ENCODE measurements at places on chromosomes 2 and 18. TPM values are rescaled to one million over a fixed set of nuclear protein-coding genes. Genes with fewer than 3 reads are reported as not detected.

The CFAP221 gene
- 1.2 TPM for polyA plus RNA-seq

The TRIM54 gene
- polyA plus RNA-seq: 34.2 TPM

The SATB2 gene
- polyA plus RNA-seq: 3.2 TPM

The NT5C1B gene
- polyA plus RNA-seq: 0.31 TPM

The FARP2 gene
- 40.2 TPM for polyA plus RNA-seq

The SRD5A2 gene
- 0.04 TPM for polyA plus RNA-seq

The PTCD3 gene
- polyA plus RNA-seq: 55.1 TPM

The GPC1 gene
- 92.2 TPM for polyA plus RNA-seq

The STPG4 gene
- not detected for polyA plus RNA-seq

The PLGLB2 gene
- polyA plus RNA-seq: 0.84 TPM

The LHCGR gene
- not detected for polyA plus RNA-seq

The PDIA6 gene
- not detected for polyA plus RNA-seq

The SUMO1 gene
- not detected for polyA plus RNA-seq

The UGT1A7 gene
- polyA plus RNA-seq: not detected

The IL36RN gene
- polyA plus RNA-seq: 0.12 TPM

The COL5A2 gene
- polyA plus RNA-seq: 372 TPM

The RBKS gene
- 1.3 TPM for polyA plus RNA-seq

The IL36B gene
- not detected for polyA plus RNA-seq

The SERPINB10 gene
- polyA plus RNA-seq: 0.84 TPM

The CCDC141 gene
- 20.9 TPM for polyA plus RNA-seq

The CCDC74B gene
- polyA plus RNA-seq: not detected

The CHMP1B gene
- 22.5 TPM for polyA plus RNA-seq

The CYTIP gene
- polyA plus RNA-seq: 0.32 TPM

The TTN gene
- polyA plus RNA-seq: 168 TPM

The CROCC2 gene
- polyA plus RNA-seq: 0.15 TPM

The SKOR2 gene
- polyA plus RNA-seq: not detected

The UPP2 gene
- polyA plus RNA-seq: not detected

The LYPD6 gene
- polyA plus RNA-seq: 2.6 TPM

The ERBB4 gene
- 6.4 TPM for polyA plus RNA-seq

The SLC19A3 gene
- polyA plus RNA-seq: 0.73 TPM

The SLC14A1 gene
- polyA plus RNA-seq: not detected

The RMND5A gene
- 38.2 TPM for polyA plus RNA-seq

The CCDC93 gene
- 52.1 TPM for polyA plus RNA-seq

The IL1RL2 gene
- 2.2 TPM for polyA plus RNA-seq

The EPC2 gene
- 27.1 TPM for polyA plus RNA-seq

The PDE1A gene
- polyA plus RNA-seq: 11.1 TPM

The CDKL4 gene
- polyA plus RNA-seq: 0.66 TPM

The GATA6 gene
- polyA plus RNA-seq: 0.99 TPM

The FAM110C gene
- polyA plus RNA-seq: 1.6 TPM

The TMEM17 gene
- 1.5 TPM for polyA plus RNA-seq

The TCF4 gene
- polyA plus RNA-seq: 141 TPM

The NYAP2 gene
- polyA plus RNA-seq: 0.61 TPM
